HAP-1 (cell line): ENCODE measurements at places on chromosomes 1 and 21.

GRCh38 chr1:216215169-216215568 lies 208.1 kb downstream of the USH2A start:
- DNase-seq: no peak

GRCh38 chr1:25442178-25442577 lies 11.5 kb downstream of the MACO1 start:
- no peak for DNase-seq

DNA sequence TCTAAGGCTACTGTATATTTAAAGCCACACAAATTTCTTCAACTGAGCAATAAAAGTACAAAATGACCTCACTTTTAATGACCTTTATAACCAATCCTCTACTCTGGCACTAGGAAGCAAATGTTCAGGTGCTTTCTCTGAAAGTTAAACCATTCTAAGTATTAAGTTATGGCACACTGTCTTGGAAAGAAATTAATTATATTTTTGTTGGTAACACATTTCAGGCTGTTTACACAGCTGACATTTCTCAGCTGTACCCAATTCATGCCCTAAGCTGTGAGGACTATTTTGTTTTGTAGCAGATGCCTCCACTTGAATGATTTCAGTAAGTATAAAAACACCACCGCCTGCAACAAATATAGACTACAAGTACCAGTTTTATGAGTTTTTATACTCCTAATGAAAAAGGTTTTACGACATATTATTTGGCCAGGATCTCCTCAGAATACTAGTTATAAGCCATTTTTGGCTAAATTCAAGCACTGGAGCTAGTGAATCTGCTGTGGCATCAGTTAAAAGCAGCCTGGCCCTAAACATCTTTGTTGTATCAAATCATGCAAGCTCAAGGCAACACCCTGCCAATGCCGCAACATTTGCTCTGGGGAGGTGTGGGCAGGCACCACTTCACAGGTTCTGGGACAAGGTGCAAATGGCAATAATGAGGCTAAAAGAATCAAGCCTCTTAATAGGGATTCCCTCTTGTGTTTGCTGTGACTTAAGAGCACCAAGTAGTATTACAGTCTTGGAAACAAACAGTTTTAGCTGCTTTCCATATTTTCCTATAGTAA lies 228.4 kb upstream of the DMRTA2 start:
- DNase-seq: no peak

GRCh38 chr1:222288053-222288452 lies 259.9 kb downstream of the HHIPL2 start:
- DNase-seq: no peak

DNA sequence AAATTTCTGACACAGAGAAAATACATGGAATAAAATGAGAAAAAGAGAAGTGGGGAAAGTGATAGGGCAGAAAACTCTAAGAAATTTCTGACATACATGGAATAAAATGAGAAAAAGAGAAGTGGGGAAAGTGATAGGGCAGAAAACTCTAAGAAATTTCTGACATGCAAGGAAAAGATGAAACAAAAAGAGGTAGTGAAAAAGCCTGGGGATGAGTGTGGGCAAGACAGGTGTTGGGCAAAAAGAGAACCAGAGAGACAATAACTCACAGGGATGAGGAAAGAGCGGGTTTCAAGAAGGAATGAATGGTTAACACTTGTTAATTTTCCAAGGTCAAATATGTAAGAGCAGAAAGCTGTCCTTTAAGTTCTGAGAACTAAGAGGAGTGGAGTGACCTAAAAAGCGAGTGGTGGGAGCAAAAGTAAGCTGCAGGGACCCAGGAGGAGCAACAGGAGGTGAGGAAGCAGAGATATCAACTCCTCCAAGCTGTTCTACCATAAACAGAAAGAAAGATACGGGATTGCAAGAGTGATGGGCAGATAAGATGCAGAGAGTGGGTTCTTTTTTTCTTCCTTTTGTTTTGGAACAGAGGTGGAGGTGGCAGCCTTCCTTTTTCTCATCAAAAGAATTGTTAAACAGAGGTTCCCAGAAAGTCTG lies 29.9 kb upstream of the EXO1 start:
- no peak for DNase-seq

GRCh38 chr1:155307247-155307740 lies 1.4 kb upstream of the FDPS start:
- DNase-seq: peak; percentile 56

DNA sequence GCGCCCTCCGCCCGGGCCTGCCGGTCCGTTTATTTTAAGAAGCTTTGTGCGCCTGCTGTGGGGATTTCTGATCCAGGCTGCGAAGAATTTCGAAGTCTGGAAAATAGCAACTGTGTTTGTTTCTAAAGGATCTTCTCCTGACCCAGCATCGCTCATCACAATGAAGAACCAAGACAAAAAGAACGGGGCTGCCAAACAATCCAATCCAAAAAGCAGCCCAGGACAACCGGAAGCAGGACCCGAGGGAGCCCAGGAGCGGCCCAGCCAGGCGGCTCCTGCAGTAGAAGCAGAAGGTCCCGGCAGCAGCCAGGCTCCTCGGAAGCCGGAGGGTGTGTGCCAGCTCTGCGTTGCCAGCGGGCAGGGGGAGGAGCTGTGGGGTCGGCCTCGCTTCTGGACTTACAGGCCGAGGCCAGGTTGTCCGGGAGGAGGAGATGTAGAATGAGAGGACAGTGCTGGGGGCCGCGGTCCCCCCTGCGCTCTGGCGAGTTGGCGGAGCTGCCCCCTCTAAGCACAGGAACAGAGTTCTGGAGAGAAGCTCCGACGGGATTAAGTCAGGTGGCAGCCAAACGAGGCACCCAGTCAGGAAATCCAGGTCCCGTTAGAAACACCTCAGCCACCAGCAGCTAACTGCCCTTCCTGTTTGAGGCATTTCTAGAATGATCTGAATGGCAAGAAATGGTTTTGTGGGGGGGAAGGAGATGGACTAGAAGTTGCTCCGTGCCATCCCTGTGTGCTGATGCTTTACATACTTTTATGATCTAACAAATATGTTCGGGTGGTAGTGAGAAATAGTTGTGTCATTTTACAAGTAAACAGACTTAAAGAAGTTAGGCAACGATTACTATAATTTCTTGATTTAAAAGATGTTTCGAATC lies 948 bp downstream of the TXLNA start:
- peak; percentile 4 for DNase-seq

DNA sequence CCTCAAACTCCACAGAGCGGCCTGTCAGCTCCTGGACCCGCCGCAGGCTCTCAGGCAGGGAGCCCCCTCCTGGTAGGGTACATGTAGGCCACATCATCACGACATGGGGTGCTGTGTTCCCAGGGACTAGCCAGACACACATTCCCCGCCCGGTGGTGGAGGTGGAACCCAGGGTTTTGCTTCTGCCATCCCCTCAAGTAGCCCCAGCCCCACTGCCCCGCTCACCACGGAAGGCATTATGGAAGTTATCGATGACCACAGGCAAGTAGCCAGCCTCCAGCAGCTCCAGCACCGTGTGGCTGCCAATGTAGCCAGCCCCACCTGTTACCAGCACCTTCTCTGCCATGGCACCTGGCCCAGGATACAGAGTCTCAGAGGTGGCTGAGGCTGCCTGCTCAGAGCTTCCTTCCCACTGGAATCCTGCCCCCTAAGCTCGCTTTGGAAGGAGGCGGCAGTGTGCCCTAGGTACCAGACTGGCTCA lies 1.9 kb downstream of the GALE start:
- DNase-seq: no peak

- DNase-seq: no peak
These were observed 7.8 kb upstream of the ARTN start for GRCh38 chr1:43925846-43926245.
